ENCODE measurements at places on chromosomes 5 and 9. TPM values are rescaled to one million over a fixed set of nuclear protein-coding genes. Genes with fewer than 3 reads are reported as not detected.

DNA sequence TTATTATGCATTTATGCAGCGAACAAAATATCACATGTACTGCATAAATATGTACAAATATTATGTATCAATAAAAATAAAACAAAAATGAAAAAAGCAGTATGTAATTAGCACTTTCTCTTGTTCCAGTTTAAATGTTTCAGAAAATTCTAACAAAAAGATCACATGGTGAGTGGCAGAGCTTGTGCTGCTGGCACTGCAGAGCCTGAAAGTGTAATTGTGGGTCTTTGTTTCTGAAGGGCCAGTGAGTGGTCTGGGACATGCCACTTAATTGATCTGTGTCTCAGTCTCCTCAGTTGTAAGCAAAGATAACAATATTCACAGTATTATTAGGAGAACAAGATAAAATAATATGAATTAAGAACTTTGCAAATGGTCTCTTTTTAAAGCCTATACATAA, 39.5 kb upstream of the RAI14 start:
- no peak overlapping the region for H3K4me3 ChIP-seq
- H3K27me3 ChIP-seq: no peaks in the 10 kb centered on the region
- no peaks in the 10 kb centered on the region for H3K4me1 ChIP-seq
- no peak for DNase-seq
- H3K36me3 ChIP-seq: no peaks in the 10 kb centered on the region

GRCh38 chr9:137945581-137945980, 68.0 kb downstream of the CACNA1B start:
- H3K27ac ChIP-seq: no peak overlapping the region
- no peaks in the 10 kb centered on the region for H3K4me1 ChIP-seq
- H3K4me3 ChIP-seq: no peak overlapping the region

N4BP3 gene
- total RNA-seq: 0.80 TPM

SLC27A4 gene
- total RNA-seq: 48.5 TPM

- no peaks in the 10 kb centered on the region for H3K27me3 ChIP-seq
- DNase-seq: no peak
- H3K4me1 ChIP-seq: no peaks in the 10 kb centered on the region
- no peak overlapping the region for H3K4me3 ChIP-seq
- H3K27ac ChIP-seq: no peak overlapping the region
Measured at GRCh38 chr9:96192710-96193109, 109.3 kb downstream of the HSD17B3 start.

- H3K27ac ChIP-seq: no peak overlapping the region
- H3K4me3 ChIP-seq: no peak overlapping the region
Measured at GRCh38 chr5:175889910-175890684, 18.7 kb downstream of the CPLX2 start.

DNA sequence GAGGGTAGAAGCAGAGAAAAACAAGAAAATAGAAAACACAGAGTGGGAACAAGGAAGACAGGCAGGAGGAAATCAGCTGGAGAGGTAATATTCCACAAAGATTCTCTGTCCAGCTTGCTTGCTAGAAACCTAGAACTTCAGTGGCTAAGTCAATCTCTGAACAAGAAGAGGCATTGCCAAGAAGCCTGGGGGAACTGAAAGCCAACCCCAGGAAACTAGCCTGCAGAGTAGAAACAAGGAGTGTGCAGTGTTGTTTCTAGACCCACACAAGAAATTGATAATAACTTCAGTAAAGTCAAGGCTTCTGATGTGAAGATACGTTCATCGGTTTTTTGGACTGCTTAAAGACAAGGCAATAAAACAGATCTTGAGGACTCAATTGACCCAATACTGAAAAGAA, 234.5 kb upstream of the MAP3K1 start:
- H3K36me3 ChIP-seq: no peaks in the 10 kb centered on the region
- DNase-seq: no peak
- no peak overlapping the region for H3K4me3 ChIP-seq
- peaks cover 7% of the 10 kb centered on the region for H3K4me1 ChIP-seq
